ENCODE measurements at places on chromosomes 12 and 14.

GRCh38 chr14:104637546-104638003 is 33.0 kb upstream of the TMEM179 start:
- DNase-seq, result no peak

DNA sequence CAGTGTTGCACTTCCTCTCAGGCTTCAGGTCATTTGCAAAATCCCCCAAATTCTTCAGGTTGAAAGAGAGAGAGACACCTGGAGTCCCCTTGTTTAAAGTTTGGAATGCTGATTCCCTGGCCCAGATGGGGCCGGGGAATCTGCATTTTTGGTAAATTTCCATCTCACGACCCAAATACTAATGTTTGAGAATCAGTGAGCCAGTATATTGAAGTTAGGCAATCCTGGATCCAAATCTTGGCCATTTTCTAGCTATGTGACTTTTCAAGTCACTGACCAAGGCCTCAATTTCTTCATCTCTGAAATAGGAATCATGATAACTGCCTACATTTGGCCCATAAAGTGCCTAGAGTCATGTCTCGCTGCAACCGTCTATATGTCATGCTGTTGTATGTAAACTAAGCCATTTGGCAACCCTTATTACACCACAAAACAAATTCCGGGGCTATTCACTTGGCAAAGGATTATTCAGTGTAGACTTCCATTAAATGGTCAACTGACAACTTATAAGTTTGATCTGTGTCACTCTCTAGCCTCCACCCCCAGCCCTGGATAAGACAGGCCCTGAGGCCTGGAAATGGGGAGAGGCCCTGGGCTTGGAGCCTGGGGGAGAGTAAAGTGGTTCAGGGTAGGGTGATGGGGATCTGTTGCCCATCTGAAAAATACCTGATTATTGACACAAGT is 3.7 kb upstream of the ZFP36L1 start:
- no peak for DNase-seq

DNA sequence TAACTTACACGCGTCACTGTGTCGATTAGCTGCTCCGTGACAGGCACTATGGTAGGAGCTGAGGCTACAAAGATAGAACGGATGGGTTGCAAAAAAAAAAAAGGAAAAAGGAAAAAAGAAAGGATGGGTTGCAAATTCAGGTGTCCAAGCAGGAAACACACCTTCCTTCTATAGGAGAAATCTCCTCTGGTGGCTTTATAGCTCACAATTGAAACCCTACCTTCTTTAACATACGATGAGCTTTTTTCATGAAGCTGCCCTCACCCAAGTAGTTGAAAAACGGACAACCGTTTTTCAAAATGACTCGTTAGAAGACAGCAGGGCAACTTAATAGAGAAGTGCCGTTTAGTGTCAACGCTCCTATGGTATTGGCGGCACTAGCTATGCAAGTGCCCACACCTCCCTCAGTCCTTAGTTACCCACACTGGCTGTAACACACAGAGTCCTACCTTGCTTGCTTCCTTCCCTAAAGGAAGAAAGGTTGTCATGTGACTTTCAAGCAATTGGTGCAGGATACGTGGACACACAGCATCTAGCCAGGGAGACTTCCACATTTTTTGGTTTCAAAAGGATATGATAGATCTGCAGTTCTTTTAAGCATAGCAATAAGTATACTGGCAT is 682 bp upstream of the TRIP11 start:
- DNase-seq, result peak; percentile 10

DNA sequence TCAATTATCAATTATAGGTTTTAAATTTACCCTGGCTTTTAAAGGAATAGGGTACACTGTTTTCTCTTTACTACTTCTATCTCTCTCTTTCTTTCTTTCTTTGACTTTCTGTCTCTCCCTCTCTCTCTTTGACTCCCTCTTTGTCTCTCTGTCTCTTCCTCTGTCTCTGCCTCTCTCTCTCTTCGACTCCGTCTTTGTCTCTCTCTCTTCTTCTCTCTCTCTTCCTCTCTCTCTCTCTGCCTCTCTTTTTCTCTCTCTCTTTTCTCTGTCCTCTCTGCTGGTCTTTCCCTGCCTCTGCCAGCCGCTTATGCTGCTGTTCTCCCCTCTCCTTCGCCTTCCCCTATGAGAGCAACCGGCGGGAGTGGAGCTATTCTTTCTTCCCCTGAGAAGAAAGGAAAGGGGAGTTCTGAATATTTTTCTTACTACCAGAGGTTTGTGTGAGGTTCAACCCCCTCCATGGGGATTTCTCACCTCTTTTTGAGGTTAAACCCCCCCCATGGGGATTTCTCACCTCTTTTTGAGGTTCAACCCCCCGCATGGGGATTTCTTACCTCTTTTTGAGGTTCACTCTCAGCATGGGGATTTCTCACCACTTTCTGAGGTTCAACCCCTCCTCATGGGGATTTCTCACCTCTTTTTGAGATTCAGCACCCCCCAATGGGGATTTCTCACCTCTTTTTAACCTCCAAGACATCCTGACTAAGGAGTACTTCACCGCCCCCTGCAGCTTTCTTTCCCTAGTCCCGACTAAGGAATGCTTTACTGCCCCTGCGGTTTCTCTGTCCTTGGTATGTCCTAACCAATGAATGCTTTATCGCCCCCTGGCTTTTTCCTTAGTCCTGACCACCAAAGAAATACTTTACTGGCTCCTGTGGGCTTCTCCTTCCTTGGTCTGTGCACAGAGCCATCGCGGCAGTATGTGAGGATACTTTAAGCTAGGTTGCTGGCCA is 27.4 kb upstream of the DDHD1 start:
- DNase-seq, result no peak

- no peak for DNase-seq
Observed at GRCh38 chr14:90416720-90417119, 19.9 kb downstream of the CALM1 start.

- DNase-seq, result no peak
Observed at GRCh38 chr12:4201333-4202100, 72.0 kb upstream of the CCND2 start.

GRCh38 chr12:129394177-129394825 is 509.5 kb downstream of the TMEM132D start:
- DNase-seq, result no peak

DNA sequence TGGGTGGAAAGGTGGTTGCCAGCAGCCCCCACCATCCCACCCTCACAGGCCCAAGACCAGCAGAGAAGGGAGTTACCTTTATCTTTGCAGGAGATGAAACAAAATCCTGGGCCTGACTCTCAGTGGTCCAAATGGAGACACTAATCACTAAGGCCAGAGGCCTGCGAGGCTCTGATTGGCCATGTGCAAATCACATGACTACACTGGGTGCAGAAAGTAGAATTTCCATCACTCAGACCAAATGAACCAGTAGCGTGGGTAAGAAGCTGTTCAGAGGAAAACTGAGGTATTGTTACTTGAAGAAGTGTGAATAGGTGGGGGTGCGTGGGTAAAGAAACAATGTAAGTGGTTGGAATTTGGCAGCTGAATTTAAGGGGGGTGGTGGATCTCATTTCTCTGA is 20.2 kb upstream of the PPP1CC start:
- DNase-seq, result no peak

- DNase-seq, result no peak
Observed at GRCh38 chr12:31008961-31009840, 64.5 kb upstream of the DDX11 start.

DNA sequence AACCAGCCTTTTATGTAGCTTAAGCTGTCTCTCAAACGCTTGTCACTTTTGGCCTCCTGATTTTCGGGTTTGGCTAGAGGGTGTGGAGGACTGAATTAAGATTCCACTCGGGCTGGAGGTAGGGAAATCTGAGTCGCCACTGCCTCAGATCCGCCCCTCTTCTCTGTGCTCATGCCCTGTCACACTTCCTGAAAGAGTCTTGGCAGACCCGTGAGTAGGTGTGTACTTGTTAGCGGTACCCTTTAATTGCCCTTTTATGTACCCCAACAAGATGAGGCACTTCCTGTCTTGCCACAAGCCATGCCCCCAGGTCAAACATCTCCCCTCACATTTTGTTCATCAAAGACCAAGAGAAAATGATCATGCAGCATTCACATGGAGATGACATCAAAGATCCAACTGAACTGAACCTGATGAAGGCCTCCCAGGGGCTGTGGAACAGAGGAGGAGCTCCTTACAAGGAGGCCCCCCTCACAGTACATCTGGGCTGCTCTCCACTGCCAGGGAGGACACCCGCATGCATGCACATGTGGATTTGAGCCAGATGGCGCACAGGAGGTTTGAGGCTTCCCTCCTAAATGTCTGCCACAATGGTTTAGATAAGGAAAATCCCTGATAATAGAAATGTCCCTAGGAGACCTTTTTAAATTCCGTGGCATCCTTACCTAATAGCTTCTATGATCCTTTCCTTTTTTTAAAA is 86.5 kb upstream of the CDKN3 start:
- no peak for DNase-seq

- DNase-seq, result no peak
Observed at GRCh38 chr12:53336181-53336681, at the start of gene SP7. Gene SP7, minus strand, starts transcription at chr12:53336354. Its CDS starts 708 bp downstream, at chr12:53335646.

GRCh38 chr14:76599559-76600287 is 161.5 kb upstream of the VASH1 start:
- no peak for DNase-seq

- DNase-seq, result peak; percentile 47
Observed at GRCh38 chr14:34873589-34874385, 1.4 kb downstream of the BAZ1A start.

GRCh38 chr12:14731821-14732220 is 35.4 kb upstream of the GUCY2C start:
- no peak for DNase-seq

GRCh38 chr12:81216739-81217138 is 138.9 kb downstream of the ACSS3 start:
- no peak for DNase-seq

- no peak for DNase-seq
Observed at GRCh38 chr12:80411787-80412186, 32.2 kb upstream of the PTPRQ start.

DNA sequence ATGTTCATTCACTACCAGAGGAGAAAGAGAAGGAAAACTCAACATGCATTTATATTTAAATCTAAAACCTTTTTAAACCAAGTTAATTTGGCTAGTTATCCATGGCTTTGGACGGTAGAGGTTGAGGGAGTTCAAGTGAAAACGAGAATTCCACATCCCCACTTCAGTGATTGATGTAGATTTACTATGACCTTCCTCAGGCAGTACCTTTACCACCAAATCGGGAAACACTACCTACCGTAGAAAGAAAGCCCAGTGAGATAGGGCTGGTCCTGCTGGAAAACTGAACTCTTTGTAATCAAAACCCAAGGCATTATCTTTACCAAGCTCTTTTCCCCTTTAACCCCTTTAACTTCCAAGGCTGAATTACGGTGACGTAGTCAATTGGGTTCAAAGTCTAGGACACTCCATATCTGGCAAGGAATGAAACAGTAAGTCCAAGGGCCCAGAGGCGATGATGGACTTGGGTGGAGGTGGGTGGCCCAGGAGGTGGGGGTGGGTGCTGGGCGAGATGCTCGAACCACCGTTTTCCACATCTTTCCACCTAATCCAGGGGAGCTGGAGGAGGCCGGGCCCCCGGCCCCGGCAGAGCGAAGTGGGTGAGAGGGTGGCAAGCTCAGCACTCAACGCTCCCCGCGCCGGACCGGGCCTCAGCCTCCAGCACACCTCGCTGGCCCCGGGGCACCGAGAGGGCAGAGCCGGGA is 618 bp downstream of the SEC23A start:
- DNase-seq, result no peak

DNA sequence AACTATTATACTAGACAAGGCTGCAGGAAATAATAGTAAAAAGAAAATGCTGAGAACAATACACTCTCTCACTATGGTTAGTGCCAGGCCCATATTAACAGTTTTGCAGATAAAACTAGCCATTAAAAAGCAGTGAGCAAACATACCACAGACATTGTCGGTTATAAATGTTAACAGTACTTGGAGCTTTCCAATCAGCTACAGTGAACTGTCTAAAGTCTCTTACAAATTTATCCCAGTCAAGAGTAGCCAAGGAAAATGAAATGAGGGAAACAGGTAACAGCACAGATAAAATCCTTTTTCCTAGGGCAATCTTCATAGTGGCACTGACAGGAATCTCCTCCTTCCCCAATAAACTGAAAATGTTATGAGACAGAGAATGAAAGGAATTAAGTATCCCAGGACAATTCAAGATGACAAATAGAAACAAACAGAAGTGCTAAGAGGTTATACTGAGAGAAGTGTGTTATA is 30.8 kb downstream of the PAWR start:
- no peak for DNase-seq

DNA sequence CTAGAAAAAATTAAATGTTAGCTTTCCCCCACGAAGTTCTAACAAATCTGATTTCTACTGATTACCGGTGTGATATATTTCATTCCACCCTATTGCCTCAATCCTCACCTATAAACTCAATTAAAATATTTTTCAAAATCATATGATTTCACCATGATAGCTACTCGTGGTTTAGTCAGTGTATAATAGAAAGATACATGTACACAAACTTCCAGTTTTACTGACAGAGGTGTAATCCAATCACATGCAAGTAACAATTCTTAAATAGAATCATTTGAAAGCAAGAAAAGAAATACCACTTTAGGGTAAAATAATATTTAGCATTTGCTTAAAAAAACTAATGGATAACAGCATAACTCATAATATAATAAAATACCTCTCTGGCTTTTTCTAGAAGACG is 55.0 kb upstream of the C12orf50 start:
- DNase-seq, result no peak

DNA sequence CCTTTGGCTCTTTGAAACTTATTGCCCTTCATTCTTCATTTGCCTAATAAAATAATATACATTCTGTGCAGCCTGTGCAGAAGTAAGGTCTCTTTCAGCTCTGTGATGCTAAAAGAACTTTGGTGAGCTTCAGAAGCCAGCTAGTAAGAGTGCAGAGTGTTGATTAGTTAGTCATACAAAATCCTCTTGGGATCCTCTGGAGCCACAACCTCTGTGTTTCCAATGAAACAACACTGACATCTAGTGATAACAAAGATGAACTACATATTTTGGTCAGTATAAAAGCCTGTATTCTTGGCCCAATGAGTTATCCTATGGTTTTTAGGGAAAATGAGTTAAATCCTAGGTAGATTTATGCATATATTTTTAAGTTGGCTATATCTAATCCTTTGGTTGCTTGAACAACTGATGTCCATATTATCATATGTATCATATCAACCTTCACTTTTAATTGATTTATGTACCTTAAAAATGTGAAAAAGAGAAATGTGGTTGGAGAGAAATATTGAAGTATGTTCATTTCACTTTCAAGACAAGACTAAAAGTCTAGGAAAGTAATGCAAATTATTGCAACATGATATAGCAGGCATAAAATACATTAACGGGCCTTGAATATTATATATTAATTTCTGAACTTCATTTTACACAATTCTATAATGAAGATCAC is 158.4 kb downstream of the KLHL28 start:
- peak; percentile 13 for DNase-seq

- no peak for DNase-seq
Observed at GRCh38 chr12:117699575-117699974, 269.2 kb downstream of the KSR2 start.

GRCh38 chr12:25957793-25958427 is 572 bp upstream of the RASSF8 start:
- DNase-seq, result no peak

- no peak for DNase-seq
Observed at GRCh38 chr14:62670526-62670925, 374.7 kb downstream of the KCNH5 start.

Data from NCI-H1417 treated with DMSO at 0.1 percent for 48 hours (cell line).